ENCODE measurements at places on chromosomes 4 and X.
A peak's percentile ranks its signal among the peaks of the same experiment; 100 is the strongest.

GRCh38 chrX:69027181-69028005 is 137.9 kb downstream of the PJA1 start:
- DNase-seq = no peak

DNA sequence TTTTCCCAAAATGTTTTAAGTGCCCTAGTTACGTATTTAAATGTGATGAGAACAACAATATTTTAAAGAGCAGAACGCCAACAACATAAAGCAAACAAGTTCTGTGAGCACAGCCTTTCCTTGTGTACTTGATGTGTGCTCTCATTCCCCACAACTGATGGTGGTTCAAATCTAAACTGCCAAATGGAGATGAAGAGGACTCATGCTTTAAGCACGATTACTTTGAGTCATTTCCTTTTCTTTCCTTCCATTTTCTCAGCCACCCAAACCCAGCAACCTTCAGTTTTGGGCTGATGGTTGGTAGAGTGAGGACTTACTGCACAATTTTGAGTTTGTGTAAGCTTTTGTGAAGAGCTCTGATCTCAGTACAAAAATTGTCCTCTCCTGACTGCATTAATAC is 1.7 kb downstream of the NSD2 start:
- DNase-seq = no peak

DNA sequence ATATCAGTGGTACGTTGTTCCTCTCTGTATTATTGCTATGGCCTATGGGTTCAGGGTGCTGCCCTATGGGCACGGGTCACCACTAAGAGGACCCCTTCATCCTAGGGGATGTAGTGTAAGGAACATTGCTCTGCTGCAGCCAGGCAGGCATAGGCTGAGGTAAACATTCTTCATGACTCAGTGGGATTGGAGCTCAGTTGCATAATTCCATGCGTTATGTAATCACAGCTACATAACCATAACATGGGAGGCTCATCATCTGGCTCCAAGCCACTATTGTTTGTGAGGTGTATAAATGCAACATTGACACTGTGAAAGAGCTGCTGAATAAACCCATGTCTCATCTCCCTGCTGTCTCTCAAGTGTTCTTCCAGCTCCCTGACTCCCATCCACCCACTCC is 375.2 kb downstream of the MAGEE1 start:
- DNase-seq = no peak

DNA sequence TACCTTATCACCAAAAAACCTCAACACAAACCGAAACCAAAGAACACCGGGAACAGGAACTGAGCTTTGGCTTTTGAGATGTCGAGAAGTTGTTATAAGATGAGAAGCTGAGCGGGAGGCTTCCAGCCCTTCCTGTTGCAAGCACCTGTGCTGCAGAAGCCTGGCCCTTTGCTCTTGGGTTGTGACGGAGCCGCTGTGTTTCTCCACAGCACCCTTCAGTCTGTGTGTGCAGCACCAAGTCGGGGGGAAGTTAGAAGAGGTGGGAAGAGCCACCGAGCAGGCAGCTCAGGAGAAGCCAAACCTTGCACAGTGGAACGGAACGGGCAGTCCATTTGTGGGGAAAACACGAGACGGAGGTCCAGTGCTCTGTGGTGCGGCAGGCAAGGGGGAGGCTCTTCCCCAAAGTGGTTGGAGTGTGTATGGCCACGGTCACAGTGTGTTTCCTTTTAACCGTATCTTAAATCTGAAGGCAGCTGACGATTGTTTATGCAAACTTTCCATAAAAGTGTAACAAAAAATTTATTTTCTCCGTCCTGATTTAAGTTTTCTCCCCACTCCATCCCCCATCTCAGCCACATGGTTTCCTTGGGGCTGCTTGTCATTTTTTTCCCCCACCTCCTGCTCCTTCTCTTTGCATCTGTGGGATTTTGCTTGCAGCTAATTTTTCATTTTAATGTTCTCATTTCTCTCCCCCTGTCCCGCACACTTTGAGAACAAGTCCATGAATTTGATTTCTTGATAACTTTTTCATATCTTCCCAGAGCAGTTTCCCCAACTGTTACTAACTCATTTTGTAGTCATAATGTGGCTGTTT is 123.7 kb downstream of the STOX2 start:
- DNase-seq = peak; percentile 4

All from stimulated activated naive CD4-positive, alpha-beta T cell (primary cell).